ENCODE measurements at places on chromosomes 4 and X.

- no peak for DNase-seq
Observed at GRCh38 chr4:163380703-163381102, 37.0 kb downstream of the NPY5R start.

DNA sequence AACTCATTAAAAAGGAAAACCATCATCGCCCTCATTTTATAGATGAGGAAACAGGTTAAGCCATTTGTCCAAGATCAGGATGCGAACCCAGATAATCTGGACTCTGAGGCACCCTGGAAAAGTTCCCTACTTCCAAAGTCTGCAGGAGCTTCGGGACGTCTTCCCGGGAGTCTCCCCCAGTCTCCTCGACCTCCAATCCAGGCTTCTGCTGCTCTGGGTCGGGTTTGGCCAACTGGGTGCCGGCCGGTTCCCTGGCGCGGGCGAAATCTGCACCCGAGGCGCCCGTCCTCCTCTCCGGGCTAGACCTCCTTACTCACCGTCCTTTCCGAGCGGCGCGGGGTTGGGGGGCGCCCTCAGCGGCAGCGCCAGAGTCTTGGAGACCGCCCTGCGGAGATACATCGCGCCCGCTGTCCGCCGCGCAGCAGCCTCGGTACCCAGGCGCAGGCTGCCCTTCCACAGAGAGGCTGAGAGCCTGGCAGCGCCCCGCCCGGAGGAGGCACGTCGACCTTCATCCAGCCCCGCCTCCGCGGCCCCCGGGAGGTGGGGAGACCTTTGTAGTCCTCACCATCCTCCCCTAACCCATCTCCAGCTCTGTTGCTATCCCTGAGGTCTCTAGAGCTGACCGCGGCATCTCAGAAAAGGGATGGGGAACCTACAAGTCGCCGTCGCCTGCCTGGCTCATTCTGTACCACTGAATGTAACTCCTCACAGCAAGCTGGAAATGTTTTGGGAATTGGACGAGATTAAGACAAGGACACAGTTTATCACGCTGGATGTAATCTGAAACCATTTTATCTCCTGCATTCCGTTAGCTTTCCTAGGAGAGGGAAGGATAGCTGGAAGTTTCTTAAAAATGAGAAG, at the start of gene MGARP:
MGARP (minus strand) TSS at position 466 of the 861 bp plus-strand sequence; CDS start at position 399, 67 bp downstream.
- DNase-seq: no peak

GRCh38 chrX:74613370-74614092, 893 bp downstream of the RLIM start:
- DNase-seq: peak; percentile 4

DNA sequence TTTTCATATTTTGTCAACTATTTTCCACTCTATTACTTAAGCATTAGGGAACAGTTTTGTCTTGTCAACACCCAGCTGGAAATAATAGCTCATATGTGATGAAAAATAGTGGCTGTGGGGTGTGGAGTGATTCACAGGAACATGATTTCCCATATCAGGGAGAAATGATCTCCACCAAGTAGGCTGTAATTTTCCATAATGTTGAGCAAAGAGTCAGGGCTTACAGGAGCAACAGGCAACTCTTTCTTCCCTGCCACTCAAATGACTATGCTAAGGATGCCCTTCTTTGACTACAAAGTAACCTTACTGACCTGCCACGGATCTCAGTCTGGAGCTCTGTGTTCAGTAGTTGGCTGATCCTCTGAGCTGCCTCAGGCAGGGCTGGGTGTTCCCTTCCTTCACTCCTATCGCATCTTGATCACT, 90.0 kb upstream of the GATB start:
- no peak for DNase-seq

GRCh38 chr4:189806506-189806905, 134.2 kb upstream of the FRG1 start:
- DNase-seq: no peak

DNA sequence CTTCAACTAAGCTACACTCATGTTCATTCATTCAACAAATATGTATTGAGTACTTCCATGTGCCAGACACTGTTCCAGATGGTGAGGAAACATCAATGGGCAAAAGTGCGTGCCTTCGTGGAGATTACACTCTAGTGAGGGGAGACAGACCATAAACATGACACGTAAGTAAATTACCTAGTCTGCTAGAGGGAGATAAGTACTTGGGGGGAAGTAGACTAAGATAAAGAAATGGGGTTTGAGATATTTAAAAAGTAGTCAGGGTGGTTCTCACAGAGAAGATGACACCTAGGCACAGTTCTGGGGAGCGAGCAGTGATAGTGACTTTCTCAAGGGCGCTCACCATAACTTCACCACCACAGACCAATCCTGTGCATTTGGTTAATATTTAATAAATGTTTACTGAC, 11.7 kb downstream of the JCHAIN start:
- DNase-seq: no peak

- DNase-seq: no peak
Observed at GRCh38 chrX:103658681-103659433, 27.6 kb downstream of the MORF4L2 start.

DNA sequence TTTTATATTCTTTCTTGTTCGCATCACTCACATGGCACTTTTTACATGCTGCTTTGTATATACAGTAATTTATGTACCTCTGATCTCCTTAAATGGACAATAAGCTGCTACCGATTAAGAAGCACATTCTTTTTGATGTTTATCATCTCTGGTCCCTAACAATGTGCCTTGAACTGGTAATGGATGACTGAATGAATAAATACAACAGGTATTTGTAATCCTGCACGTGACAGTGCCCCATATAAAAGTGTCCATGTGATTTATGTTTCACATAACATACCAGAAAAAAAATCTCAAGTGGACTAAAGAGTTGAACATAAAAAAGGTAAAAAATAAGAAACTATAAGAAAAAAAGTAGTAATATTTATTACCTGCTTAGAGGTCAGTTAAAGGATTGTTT, 7.7 kb upstream of the SLAIN2 start:
- no peak for DNase-seq

DNA sequence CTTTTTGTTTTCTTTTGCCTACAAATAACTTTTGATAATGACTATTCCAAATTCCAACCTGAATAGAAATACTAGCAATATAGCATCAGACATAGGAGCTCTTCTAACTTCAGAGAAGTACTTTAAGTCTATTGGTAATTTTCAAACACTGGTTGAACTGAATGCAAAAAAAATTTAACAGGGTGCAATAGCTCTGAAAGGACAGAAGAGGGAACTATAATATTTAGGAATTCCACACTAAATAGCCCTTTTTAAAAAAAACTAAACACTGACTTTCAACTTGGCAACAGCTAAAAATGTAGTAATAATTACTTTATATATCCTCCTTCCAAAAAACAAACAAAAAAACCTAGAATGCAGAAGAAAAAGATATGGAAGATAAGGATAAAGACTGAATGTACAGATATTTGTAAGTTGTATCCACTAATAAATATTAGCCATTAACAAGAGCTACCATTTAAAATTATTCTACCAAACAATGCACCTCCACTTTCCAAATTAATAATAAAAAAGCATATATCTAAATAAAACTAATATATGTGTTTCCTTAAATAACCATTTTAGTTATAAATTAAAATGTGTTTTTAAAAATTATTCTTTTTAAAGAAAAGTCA, 81.4 kb downstream of the FBXW7 start:
- DNase-seq: peak; percentile 7

DNA sequence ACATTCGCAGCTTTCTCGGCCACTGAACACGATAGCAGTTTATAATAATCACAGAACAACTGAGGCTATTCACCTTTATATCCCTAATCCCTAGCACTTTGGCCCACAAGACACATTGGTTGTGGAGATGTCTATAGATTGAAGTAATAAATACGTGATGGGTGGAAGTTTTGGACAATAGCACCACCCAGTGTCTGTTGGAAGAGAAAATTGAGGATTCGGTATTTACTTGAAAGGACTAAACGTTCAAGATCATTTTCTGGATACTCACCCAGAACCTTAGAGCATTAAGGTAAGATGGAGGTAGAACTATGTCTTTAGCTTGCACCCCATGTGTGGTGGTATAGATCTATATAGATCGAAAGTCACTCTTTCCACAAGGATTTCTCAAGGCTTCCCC, 787 bp upstream of the TMSB15A start:
- DNase-seq: no peak

- no peak for DNase-seq
Observed at GRCh38 chr4:123651066-123651465, 254.5 kb downstream of the SPRY1 start.

DNA sequence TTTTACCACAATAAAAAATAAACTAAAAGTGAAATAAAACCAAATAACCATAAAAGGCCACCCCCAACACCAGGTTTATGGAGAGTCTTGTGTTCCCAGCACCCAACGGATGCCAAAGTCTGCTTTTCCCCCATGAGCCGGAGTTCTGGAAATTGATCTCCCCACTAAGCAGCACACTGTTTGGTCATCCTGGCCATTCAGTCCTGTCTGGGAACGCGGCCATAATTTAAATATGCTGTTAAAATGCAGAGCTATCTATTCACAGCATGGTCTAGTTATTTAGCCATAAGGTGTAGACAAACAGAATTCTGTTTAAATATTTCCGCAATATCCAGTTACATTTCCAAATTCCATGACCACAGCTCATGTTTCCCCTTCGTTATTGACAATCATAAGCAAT, 129.6 kb upstream of the TBL1X start:
- DNase-seq: no peak

GRCh38 chr4:182085051-182085480, 158.1 kb upstream of the TENM3 start:
- DNase-seq: no peak

- no peak for DNase-seq
Observed at GRCh38 chr4:26466578-26467270, 23.6 kb downstream of the CCKAR start.

GRCh38 chr4:127782275-127783025, at the start of gene HSPA4L:
Gene HSPA4L (plus strand): TSS chr4:127782322. CDS start chr4:127782551, 229 bp downstream.
- peak; percentile 26 for DNase-seq

GRCh38 chr4:5930456-5930855, 37.6 kb upstream of the CRMP1 start:
- no peak for DNase-seq

GRCh38 chr4:31908261-31908660, 1188.1 kb downstream of the PCDH7 start:
- no peak for DNase-seq

DNA sequence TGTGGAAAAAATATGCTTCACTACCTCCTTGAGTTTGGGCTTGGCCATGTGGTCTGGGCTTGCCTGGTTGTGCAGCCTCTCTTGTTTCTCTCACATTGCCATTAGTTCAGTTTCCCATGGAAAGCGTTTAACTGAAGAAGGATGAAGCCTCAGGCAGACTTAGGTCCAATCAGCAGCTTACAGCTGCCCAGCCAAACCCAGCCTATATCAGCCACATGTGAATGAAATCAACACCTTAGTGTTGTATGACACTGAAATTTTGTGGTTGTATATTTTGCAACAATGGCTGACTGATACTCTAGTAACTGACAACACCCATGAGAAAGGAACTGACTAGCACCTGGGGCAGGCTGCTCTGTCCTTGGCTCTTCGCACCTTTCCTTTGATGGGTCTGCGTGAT, 81.2 kb downstream of the KLF8 start:
- DNase-seq: no peak

GRCh38 chr4:186722796-186723291, 812 bp downstream of the FAT1 start:
- no peak for DNase-seq

DNA sequence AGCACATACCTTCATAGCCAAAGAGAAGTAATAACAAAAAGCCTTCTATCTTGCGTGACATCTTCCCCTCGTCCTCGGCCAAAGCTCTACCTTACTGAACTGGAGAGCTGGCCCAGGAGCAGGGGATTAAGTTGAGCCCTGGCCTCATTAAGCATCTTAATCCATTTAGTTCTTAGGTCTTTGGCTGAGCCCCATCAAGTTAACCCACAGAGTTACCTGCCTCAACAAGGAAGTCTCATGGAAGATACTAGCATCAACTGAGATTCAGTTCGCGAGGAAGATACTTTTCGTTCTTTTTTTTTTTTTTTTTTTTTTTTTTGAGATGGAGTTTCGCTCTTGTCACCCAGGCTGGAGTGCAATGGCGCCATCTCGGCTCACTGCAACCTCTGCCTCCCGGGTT, at the start of gene RS1:
RS1 (minus strand) TSS at position 101 of the 400 bp plus-strand sequence; CDS start at position 61, 40 bp downstream.
- no peak for DNase-seq

DNA sequence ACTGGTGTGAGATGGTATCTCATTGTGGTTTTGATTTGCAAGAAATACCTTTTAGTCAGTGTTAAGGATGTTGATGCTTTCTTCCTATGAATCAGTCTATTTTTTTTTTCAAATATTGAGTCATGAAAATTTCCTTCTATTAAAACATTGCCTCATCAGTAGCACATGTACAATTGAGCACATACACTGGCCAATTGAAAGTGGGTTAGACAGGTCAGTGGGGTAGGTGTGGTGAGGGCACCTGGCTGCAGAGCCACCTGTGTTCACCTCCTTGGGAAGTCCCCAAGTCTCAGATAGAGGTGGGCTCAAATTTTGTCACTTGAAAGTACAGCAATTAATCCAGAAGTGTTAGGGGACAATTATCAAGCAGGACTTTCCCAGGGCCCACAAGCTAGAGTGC, 243.7 kb downstream of the SPRY1 start:
- DNase-seq: no peak

DNA sequence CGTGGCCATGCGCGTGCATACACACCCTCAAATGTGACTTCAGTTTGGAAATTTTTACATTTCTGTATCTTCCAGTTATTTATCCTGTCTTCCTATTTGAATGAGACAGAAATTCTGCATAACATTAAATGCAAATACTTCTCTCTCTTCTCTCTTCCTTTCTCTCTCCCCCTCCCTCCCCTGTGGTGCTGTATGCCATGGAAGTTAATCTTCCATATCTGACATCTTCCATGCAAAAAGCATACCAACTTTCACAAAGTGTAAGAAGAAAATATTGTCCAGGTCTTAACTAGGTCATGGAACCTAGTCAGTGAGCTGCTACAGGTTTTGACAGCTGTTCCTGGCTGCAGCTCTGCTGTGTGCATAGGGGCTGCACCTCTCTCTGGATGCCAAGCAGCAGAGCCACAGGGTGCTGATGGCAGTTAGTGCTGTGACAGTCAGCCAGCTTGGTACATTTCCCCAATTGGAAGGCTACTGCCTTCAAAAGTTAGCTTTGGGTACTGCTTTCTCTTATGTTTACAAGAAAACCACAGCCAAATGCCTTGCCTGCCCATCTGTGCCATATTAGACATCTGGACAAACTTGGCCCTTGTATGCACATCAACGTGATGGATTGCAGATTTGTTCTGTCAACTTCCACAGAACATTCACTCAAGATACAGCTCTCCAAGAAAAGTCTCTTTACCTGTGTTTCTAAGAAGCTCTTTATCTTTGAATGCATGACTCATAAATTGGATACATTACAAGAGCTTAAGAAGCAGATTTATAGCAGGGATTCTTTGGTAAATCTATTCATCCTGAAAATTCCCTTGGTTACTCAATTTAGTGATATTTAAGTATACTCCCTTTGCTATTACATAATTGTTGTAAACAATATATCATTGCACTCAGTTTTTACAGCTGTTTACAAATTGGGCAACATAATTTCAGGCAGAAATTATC, 623.8 kb downstream of the EPHA5 start:
- no peak for DNase-seq

GRCh38 chrX:40078489-40079227, 19.1 kb downstream of the BCOR start:
- DNase-seq: no peak
